ENCODE measurements at places on chromosomes 11 and 22. TPM values are rescaled to one million over a fixed set of nuclear protein-coding genes. Genes with fewer than 3 reads are reported as not detected.

The OR9G1 gene
- not detected for total RNA-seq

The THOC5 gene
- total RNA-seq = 70.5 TPM

The VPS11 gene
- total RNA-seq = 34.8 TPM

The SERPING1 gene
- 224 TPM for total RNA-seq

The KRTAP5-1 gene
- not detected for total RNA-seq

The MMP13 gene
- total RNA-seq = not detected

The ISX gene
- 35.3 TPM for total RNA-seq

The PARVG gene
- total RNA-seq = 5.8 TPM

DNA sequence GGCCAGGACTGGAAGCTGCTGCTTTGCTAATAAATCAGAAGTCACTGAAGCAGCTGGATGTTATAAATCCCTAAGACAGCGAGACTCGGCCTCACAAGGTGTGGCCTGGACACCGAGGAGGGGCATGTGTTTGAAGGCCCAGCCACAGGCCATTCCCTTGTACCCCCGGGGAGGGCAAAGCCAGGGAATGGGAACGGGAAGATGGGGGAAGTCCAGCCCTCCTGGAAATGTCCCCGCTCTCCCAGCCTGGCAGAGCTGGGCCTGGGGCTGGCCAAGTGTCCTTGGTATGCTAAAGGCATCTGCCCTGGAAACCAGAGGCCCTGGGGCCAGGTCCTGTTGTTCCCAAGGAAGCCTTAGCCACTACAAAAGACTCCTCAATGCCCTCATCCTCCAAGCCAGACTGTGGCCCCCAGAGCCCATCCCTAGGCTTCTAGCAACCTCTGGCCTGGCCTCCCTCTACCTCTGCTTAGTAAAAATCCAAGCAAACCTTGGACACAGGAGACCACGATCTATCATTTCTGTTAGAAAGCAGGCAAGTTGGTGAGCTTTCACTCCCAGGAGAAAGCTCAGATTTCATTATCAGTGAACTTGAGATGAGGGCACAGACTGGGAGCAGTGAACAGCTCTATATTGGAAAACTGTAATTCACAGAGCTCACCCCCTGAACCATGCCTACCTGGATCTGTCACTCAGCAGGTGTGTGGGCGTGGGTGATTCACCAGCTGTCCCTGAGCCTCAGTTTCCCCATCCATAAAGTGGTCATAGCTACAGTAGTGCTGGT, 11.0 kb downstream of the CHST1 start:
- DNase-seq = no peak

- DNase-seq = no peak
These were observed 28.9 kb downstream of the CARD18 start for GRCh38 chr11:105110688-105111030.

DNA sequence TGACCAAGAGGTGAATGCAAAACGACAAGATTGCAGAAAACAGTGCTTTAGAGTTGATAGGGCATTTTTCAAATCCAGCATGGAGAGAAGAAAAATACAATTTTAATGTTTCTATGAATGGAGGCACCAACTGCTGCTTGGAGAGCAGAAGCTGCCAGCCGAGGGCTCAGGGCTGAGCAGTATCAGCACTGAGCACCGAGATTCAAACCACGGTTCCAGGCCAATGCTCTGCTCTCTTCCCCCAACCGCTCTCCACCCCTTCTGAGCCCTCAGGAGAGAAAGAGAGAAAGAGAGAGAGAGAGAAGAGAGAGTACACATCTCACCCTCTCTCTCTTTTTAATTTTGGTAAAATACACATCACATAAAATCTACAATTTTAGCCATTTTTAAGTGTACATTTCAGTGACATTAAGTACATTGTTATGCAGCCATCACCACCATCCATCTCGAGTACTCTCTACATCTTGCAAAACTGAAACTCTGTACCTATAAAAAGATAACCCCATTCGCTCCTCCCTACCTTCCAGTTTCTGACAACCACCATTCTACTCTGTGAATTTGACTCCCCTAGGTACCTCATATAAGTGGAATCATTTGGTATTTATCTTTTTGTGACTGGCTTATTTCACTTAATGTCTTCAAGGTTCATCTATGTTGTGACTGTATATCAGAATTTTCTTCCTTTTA, 333.3 kb downstream of the MIAT start:
- DNase-seq = no peak

GRCh38 chr11:1667906-1668305, 29.1 kb upstream of the KRTAP5-6 start:
- no peak for DNase-seq

GRCh38 chr11:58216476-58216875, 4.0 kb downstream of the OR1S1 start:
- no peak for DNase-seq

DNA sequence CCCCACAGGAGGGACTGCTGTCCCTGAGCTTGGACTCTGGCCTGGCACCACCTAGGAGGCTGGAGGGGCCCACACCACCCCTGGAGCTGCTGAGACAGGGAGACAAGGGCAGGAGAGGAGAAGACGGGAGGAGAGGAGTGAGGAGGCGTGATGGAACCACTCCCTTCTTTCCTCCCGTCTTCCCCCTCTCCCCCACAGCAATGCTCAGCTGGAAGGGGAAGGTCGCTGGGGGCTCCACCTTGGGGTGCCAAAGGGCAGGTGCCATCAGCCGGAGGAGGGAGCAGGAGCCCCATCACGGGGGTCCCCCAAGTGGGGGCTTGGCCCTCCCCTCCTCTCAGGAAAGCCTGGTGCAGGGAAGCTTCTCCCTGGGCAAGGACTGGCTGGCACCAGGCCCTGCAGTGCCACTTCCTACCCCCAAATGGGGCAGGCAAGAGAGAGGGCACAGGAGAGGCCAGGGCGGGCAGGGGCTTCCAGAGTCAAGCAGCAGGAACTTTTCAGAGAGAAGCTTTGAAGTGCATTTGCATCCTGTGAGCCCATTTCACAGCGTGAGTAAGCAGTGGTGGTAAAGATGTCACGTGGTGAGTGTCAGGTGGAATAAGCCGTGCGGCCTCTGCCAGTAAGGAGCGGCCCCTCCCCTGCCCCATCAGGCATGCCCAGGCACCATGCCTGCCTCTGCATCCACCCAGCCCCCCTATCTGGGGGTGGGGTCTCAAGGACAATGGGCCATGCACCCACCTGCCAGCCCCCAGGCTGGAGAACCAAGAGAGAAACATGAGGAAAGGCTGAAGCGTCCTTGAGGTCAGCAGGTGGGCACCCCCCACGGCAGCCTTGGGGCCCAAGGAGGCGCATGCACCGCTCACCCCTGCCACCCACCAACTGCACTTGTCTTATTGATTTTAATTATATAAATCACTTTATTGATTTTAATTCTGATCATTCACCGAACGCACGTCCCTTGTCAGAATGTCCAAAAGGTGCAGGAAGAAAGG, 4.9 kb downstream of the IGF2 start:
- no peak for DNase-seq

GRCh38 chr22:25950111-25950510, 208.1 kb downstream of the MYO18B start:
- DNase-seq = no peak

DNA sequence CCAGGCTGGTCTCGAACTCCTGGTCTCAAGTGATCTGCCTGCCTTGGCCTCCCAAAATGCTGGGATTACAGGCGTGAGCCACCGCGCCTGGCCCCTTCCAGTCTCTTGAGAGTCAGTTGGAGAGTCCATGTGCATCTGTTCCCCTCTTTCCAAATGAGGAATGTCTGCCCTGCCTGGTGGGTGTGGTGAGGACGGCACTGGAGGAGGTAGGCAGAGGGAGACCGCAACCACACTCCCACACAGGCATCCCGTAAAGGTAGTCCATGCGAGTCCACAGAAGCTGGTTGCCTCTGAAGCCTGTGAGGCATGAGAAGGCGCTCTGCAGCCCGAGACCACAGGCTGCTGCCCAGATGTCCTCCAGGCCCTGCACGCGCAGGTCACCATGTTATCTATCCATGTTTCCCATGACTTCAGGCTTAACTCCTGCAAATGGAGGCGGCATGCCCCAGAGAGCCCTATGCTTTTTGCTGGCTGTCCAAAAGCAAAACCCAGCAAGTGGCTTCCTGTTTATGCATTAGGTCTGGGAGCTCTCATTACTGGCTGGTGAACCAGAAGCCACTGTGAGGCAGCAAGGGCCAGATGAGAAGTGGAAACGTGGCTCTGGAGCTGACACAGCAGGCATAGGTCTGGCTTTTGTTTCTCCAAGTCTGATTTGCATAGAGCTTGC, 43.4 kb downstream of the GRIK4 start:
- no peak for DNase-seq

DNA sequence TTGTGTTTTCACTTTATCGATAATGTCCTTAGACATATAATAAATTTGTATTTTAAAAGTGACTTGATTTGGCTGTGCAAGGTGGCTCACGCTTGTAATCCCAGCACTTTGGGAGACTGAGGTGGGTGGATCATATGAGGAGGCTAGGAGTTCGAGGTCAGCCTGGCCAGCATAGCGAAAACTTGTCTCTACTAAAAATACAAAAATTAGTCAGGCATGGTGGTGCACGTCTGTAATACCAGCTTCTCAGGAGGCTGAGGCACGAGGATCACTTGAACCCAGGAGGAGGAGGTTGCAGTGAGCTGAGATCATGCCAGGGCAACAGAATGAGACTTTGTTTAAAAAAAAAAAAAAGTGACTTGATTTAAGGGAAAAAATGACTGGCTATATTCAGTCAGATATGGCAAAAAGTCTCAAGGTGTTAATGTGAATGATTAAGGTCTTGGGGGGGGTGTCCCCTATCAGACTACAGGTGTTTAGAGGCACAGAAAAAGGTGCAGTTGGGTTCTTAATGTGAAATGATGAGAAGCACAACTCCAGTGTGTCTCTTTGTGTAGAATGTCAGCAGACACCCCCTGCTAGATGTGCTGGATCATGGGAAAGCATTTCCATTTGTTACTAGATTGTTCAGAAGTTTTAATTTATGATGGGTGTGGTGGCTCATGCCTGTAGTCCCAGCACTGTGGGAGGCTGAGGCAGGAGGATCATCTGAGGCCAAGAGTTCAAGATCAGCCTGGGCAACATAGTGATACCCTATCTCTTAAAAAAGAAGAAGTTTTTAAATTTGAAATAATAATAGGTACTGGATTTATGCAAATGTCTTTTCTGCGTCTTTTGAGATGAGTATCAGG, 17.0 kb downstream of the NEAT1 start:
- no peak for DNase-seq

- DNase-seq = peak; percentile 33
These were observed 21.7 kb downstream of the TENM4 start for GRCh38 chr11:79419120-79419519.

DNA sequence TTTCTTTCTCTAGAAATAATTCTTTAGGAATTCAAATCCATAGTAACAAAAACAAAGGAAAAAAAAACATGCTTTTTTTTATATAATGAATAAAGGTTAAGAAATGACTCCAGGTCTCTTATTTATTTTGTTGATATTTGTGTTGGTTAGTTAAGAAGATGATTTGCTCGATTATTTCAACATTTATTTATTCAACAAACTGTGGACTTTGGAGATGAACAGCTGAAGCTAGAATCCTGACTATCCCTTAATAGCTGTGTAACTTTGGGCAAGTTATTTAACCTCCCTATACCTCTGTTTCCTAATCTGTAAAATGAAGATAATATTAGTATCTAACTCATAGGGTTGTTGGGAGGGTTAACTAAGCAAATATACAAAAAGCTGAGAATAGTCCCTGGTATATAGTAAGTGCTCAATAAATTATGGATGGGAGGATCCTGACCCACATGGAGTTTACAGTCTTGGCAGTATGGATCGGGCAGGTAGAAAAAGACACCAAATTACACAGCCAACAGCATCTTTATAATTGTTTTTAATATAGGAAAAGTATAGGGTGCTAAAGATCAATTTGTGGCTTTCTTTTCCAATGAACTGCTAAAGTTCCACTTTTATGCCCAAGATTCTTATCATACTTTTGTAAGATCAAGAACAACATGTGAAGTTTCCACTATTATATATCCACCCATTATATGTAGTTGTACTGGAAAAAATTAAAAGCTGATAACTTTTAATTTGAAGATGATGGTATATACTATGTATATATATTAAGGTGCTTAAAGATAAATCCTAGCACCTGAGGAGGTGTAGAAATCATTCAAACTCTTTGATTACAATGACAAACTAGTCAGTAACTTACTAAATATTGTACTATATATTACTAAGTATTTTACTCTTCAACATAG, 1.3 kb upstream of the CAT start:
- no peak for DNase-seq

DNA sequence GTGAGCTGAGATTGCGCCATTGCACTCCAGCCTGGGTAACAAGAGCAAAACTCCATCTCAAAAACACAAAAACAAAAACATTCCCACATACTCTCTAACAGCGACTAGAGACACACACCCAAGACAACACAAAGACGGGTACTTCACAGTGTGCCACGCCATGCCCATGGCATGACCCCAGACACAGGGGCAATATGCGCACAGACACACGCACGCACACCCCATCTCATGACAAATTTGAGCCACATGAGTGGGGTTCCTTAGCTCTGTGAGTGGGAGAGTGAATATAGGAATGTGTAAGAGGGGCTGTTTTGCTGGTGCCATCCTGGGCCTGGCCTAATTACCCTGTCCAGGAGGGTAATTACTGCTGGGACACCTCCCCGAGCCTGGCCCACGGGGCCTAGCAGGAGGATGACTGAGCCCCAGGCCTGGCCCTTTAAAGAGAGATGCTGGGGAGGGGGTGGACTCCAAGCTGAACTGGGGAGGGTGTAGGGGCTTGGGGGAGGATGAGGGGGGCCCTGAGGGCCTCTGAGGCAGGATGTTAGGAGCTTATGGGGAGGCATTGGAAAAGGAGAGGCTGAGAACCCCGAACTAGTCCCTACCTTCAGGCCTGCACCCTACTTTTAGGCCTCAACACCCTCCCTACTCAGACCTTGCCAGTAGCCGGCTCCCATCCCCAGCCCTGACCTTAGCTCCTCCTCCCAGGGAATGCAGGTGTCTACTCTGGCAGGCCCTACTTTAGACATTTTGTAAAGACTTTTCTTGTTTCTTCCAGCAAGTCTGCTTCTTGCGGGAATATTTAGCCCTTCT, 1.5 kb downstream of the LTBP3 start:
- no peak for DNase-seq

DNA sequence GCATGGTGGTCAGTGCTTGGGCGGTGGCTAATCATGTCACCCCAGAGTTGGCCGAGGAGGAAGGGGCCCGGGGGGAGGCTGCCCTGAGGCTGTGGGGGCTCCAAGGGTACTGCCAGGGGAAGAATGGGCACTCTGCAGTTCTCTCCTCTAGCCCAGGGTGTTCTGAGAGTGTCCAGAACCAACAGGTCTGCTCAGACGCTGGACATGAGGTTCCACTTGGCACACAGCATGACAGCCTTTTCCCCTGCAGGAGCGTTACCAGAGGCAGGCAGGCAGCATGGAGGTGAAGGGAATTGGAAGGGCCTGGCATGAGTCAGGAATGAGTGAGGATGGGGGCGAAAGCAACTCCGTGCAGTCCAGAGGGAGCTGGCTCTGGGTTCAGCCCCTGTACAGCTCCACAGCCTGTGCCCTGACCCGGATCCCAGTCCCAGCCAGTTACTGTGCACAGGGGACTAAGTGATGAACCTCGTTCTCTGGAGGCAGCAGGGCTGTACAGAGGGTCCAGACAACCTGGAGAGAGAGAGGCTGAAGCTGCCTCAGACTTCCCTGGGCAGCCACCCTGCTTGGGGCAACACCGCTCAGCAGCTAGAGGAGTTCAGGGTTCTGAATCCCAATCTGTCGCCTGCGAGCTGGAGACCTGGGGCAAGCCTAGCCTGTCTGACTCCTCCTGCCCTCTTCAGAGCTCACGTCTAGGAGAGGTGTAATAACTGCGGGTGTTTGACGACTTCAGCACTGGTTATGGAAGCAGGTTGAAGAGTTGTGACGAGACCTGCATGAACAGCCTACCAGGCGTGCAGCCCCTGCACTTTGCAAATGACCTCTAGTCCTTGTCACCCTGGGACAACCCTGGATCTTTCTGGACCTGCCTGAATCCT, 14.7 kb upstream of the TUB start:
- DNase-seq = no peak

GRCh38 chr11:87440076-87440770, 402.5 kb downstream of the TMEM135 start:
- no peak for DNase-seq

Data from mucosa of descending colon (tissue), 3 donors.